ENCODE measurements at places on chromosomes 3 and 15.

GRCh38 chr3:148727231-148727630, 29.5 kb downstream of the AGTR1 start:
- DNase-seq, result no peak

- no peak for DNase-seq
Observed at GRCh38 chr15:58854593-58854992, 78.9 kb downstream of the SLTM start.

- no peak for DNase-seq
Observed at GRCh38 chr3:118977118-118977517, 57.5 kb downstream of the IGSF11 start.

DNA sequence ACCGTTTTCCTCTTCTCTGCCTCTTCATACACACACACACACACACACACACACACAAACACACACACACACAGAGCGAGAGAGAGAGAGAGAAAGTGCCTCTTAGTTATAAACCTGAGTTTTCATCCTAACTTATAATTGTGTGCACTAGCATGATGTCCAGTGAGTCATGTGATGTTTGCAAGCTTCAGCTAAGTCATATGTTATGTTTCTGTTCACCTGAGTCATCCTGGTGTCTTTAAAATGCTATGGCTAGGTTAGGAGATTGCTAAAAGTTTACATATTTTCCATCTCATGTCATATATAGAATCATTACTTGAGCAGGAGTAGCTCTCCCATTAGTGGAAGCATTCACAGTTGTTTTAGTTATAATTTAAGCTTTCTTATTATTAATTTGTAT, 155.8 kb downstream of the EPHA6 start:
- DNase-seq, result no peak

DNA sequence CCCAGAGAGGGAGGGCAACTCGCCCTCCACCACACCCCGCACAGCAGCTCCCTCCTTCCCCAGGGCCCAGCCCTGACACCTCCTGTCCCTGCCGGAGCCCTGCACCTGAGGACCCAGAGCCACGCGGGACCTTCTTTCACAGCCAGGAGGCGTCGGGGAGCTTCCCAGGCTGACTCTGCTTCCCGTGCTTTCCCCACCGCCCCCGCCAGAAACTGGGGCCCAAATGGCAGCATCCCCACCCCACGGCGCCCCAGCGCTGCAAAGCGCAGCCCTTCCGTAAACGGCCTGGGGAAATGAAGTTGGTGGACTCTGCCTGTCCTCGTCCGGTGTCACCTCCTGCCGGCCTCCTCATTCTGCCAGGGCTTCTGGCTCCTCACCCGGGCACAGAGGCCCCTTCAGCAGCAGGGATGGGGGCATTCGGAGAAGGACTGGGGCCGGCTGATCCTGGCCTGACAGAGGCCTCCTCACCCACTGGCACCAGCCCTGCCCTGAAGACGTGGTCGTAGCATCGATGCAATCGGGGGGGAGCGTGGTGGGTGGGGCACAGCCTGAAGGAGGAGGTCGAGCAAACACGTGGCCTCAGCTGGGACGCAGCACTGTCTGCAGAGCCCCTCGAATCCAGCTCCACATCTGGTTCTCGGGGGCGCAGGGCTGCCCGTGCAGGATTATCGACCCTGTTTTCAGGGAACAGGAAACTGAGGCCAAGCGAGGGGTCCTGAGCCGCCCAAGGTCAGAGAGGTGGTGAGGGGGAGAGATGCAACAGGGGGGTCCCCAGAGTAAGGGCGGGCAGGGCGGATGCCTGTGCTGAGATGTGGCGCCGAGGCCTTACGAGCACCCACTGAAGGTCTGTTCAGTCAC, 235.4 kb downstream of the XXYLT1 start:
- no peak for DNase-seq

DNA sequence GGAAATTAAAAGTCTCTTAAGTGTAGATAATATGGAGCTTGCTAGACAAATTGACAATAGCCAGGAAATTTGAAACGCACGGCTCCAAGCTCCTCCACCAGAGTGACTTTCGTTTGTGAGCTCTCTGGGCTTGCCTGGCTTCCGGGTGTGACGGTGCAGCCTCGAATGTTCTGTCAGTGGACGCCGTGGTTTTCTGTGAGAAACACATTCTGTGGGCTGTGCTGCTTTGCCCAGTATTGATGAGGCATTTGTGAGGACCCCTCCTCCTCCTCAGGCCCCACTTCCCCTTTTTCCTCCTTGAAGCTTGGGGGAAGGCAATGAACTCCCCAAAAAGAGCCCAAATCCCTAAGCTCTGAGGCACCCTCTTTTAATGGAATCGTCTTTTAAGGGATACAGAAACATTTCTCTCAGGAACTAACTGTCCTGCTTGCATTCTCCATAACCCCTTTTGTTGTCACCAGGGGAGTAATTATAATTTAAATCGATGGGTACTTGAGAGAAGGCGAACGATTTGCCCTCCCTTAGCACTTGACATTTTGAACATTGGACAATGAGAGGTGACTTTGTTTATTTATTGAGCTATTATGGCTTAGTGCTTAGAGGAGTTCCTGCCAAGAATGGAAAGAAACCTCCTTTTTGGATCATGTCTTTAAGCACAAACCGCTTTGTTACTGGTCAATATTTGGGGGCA, 40.8 kb downstream of the POLR2M start:
- no peak for DNase-seq

All from activated CD4-positive, alpha-beta T cell treated with anti-CD3 and anti-CD28 coated beads, Interleukin-2, amount 50 U/mL, for 4 hours (primary cell).